T-helper 17 cell (primary cell): ENCODE measurements at places on chromosomes 7 and 10. TPM values are rescaled to one million over a fixed set of nuclear protein-coding genes. Genes with fewer than 3 reads are reported as not detected.

SPDYE16 gene
- 0.91 TPM for total RNA-seq

ANKRD7 gene
- total RNA-seq = not detected

TDRD1 gene
- not detected for total RNA-seq

GIMAP5 gene
- 65.3 TPM for total RNA-seq

GRCh38 chr10:90959826-90960225, 38.9 kb upstream of the ANKRD1 start:
- DNase-seq = no peak

DNA sequence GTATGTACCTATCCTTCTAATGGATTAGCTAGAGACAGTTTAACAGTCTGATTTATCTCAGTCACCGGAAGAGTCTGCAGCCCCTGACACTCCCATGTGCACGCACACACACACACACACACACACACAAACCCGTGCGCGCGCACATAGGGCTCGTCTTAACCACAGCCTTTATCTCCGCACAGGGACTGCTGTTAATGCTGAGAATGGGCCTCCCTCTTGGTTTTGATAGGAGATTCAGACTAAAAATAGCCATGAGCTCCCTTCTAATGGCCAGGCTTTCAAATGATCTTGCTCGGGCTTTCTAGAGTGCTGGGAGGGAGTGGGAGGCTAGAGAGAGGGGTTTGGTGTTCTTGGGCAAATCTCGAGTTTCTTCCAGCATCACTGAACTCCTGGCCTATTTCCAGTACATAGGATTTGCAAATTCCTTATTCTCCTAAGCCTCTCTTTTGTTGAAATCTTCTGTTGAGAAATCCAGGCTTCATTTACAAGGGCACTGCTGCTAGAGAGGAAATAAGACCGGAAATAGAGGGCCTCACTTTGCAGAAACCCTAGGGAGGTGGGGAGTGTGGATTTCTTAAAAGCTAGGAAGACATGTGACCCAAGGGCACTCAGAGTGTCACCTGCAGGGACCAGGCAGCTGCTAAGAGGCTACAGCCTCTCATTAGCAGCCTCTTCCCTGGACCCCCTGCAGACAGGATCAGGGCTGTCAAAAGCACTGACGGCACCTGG, 2.4 kb downstream of the TMEM72 start:
- DNase-seq = no peak

DNA sequence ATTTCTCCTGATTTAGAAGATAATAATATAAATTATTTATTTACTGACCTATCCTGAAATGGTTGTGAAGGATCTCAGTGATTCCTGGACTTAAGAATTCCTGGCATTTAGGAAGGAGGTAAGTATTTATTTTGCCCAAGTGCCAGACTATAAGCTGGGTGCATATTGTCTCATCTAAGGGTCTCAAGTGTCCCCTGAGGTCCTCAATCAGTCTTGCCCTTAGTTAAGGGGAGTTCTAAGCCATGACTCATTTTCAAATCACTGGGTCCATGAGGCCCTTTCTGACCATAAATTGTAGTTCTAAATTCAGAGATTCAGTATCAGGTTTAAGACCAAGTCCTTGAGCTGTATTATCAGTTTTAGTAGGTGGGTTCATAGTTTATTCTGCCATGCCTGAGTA, 251.6 kb upstream of the MEOX2 start:
- no peak for DNase-seq

DNA sequence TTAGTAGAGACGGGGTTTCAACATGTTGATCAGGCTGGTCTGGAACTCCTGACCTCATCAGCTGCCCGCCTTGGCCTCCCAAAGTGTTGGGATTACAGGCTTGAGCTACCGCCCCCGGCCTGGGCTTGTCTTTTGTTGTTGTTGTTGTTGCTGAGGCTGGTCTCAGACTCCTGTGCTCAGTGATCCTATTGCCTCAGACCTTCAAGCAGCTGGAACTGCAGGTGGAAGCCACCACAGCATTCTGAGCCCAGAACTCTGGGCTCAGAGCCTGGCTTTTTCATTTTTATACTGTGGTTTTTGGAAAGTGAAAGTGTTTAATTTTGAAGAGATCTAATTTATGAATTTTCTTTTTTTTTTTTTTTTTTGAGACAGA, 16.2 kb upstream of the DNAJB6 start:
- no peak for DNase-seq

DNA sequence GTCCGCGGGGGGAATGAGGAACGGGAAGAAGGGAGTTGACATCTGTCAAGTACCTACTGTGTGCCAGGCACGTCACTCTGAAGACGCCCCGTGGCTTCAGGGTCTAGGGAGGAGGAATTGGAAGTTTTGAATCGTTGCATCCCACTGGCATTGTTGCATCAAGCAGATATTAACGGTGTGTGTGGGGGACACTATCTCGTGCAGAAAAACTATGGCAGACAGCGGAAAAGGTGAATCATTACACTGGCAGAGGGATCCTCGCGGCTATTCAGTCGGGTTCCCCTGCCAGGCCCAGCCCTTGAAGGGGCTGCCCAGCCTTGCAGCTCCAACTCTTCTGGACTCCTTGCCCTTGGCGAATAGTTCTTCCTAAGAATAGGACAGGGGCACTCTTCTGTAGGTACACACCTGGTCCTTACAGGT, 1.0 kb upstream of the KIAA1549 start:
- no peak for DNase-seq

- no peak for DNase-seq
These were observed 101.8 kb upstream of the WAC start for GRCh38 chr10:28431139-28431538.

GRCh38 chr10:33434933-33435332, 100.5 kb upstream of the NRP1 start:
- DNase-seq = no peak

- DNase-seq = no peak
These were observed 29.0 kb upstream of the CCNY start for GRCh38 chr10:35307297-35307696.

GRCh38 chr7:3064067-3064466, 20.4 kb upstream of the CARD11 start:
- no peak for DNase-seq
